ENCODE measurements at places on chromosomes 1 and 21.

DNA sequence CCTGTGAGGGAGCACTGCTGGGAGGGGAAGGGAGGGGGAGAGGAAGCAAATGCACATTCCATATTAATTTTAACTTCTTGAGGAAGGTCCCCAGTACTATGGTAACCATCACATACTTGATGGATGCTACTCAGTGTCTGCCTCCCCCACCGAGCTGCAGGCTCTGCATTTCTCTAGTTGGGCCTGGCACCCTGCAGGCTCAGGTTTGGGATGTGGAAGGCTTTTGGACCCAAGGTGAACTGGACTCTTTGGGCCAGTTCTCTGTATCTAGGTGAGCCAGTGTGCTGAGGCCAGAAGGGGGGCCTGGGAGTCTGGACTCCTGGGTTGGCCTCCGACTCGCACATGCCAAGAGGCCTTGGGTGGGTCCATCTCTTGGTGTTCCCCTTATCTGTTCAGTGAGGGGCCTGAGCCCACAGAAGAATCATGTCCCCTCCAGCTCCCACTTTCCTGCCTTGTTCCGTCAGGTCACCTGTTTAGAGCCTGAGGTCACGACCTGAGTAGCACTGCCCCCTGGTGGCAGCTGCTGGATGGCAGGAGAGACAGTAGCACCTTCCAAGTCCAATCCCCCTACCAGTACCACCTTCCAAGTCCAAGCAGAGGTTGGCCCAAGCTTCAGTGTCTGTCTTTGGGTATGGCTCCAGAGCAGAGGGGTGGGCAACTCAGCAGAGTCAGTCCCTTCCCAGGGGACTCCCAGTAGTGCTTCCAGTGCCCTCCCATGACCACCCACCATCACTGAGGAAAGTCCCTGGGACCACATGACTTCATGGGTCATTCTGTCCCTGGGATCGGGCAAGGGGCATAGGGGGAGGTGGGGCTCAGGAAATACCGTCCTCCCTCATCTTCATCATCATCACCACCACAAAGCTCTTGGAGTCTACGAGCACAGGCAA is 241.8 kb downstream of the TRABD2B start:
- peak; percentile 5 for DNase-seq

GRCh38 chr1:2972011-2972878 is 49.0 kb upstream of the ACTRT2 start:
- DNase-seq: no peak

- DNase-seq: no peak
Measured at GRCh38 chr1:21034725-21035628, 141.7 kb downstream of the EIF4G3 start.

DNA sequence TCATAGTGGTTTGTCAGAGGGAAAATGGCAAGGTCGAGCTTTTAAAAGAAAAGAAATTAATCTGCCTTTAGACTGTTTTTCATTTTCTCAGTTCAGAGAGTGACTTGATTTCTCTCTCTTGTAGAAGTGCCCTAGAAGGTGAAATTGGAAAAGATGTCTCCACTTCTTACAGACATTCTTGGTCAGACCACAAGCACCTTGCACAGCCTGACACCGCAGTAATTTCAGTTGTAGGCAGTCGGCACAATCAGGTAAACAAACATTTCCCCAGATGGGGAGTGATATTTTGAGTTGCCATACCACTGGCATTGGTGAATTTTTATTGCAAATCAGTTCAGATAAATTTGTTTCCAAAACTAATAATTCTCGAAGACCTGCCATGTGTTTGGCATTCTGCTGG is 86.8 kb downstream of the PHTF1 start:
- DNase-seq: no peak

DNA sequence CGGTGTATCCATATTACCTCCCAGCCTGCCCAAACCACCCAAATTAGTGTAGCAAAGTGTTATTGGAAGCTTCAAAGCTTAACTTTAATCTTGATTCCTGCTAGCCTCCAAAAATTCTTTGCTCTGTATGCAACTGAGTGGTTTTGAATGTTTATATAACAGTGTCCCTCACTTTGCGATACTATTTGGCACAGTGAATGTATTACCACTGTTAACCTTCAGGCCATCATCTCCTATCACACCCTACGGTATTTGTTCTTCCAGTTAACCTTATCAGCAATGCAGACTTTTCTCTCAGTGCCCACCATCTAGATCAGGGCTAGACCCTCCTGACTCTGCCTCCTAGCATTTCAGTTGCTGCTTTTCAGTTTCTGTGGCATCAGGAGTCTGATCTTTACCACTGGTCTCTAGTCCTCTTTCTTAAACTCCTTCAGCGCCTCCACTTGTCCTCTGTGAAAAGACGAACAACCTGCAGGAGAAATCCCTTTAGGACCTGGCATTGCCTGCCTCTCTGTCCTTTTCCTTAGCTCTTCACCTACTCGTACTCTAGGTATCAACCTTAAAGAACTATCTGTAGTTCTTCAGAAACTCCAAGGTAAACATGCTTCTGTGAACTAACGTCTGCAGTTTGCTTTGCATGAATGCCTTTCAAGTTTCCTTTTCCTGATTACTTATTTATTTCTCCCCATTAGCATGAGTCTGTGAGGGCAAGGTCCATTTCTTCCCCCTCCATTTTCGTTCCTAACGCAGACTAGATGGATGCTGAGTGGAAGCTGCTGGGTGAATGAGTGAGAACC is 71.7 kb downstream of the SNX7 start:
- no peak for DNase-seq

DNA sequence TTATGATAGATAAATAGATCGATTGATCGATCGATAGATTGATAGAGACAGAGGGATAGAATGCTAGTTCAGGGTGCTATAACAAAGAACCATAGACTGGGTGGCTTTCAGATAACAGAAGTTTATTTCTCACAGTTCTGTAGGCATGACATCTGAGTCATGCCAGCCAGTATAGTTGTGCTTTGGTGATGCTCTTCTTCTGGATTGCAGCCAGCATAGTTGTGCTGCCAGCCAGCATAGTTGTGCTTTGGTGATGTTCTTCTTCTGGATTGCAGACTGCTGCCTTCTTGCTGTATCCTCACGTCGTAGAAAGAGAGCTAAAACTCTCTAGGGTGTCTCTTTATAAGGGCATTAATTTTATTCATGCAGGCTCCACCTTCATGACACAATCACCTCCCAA is 860.8 kb downstream of the BRINP3 start:
- DNase-seq: no peak

GRCh38 chr1:244154508-244154871 is 103.4 kb downstream of the ZBTB18 start:
- DNase-seq: no peak

GRCh38 chr1:118158924-118159323 is 26.1 kb downstream of the SPAG17 start:
- no peak for DNase-seq

DNA sequence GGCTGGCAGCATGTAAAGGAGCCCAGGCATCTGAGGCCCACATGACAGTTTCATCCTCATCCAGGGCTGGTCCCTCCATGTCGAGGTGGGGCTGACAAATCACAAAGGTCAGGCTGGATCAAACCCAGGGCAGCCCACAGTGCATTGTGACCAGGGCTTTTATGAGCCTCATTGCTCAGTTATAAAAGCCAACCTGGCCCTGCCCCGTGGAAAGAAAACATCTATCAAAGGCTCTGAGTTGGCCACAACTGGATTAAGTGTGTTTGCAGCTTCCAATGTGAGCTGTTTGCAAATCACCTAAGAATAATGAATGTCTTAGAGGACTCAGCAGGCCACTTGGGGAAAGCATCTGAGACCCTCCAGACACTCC is 45.4 kb downstream of the GRHL3 start:
- DNase-seq: no peak

DNA sequence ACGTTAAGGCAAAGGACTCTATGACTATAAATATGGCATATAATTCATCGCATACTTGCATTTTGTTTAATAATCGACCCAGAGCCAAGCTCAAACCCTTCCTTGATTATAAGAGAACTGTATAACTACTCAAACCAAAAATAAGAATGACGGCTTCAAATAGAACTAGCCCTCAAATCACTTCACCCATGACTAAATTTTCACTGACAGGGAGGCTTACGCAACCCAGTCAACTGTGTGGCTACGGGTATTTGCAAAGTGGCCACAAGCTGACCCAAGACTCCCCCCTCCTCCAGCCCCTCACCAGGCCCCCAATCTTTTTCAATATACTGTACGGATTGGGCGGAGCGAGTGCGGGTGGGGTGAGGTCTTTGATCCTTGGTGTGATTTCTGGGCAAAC is 268.3 kb downstream of the ASTN1 start:
- no peak for DNase-seq

All from stimulated activated CD8-positive, alpha-beta memory T cell treated with anti-CD3 and anti-CD28 coated beads, Interleukin-7, amount 100 ng/mL, for 1 hour (primary cell).